ENCODE measurements at places on chromosomes 7 and 10.

DNA sequence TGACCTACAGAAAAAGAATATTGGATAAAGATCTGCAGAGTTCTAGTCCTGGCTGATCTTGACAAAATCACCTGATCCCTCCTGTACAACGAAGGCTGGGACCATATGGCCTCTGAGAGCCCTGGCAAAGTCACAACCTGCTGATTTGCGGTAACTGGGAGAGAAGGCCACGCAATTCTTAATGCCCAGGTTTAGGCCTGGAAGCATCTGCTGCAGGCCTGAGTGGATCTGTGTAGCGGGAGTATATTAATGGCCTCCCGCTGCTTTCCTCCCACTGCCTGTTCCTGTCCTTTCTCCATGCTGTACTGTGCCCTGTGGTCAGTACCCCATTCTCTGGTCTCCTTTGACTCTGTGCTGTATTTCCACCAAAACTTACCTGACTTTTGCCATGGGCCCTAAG is 24.2 kb downstream of the AKR1B1 start:
- no peak for DNase-seq

- no peak for DNase-seq
These were observed 16.1 kb downstream of the DOCK4 start for GRCh38 chr7:112190120-112190519.

DNA sequence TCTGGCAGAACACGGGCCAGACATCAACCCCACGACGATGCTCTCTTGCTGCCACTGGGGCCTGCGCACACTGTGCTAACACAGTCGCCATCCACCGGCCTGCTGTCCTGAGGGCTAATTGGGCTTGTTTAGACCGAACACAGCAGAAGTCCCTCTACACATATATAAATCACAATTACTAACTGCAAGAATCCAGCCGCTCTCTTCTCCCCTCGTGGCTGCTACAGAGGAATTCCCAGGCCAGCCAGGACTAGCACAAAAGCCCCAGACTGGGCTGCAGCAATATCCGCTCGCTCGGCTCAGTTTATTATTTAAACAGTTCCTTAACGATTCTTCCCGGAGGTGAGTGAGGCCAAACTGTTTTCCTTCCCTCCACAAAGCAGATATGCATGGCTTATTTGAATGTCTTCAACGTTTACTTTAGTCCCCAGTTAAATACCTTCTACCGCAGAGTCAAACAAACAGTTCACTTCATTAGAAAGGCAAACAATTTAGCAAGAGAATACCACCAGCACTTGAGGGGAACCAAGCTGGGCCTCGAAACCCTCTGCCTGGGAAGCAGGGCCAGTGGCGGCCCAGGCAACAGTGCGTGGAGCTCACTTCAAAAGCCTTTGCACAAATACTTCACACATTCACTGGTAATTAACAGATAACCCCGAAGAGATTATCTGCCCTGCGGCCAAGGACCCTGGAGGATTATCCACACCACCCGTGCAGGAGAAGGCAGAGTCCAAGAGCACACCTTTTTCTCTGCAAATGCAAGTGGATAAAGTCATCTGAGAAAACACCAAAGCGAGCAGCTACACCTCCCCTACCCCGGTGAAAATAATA is 145.3 kb downstream of the GLI3 start:
- DNase-seq = peak; percentile 67

- no peak for DNase-seq
These were observed 5.7 kb downstream of the C1GALT1 start for GRCh38 chr7:7188091-7188490.

Measured in tongue (tissue), 3 donors.